ENCODE measurements at places on chromosomes 12 and 14.

- DNase-seq: no peak
Observed at GRCh38 chr14:104266631-104267575, 128.5 kb downstream of the KIF26A start.

DNA sequence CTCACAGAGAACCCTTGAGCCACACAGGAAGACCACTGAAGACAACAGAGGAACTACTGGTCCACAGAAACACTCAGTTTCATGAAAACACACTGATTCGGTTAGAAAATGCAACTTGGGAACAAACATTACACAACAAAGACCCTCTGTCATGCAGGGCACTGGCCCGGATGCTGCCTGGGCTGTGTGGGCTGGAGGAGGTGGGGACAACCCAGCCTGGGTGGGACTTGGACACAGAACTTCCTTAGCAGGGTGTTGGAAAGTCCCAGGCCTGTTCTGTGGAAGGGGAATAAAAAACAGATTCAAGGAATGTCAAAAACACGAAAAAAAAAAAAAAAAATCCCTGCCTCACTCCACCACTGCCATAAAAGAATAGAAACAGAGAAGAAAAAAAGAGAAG is 181.0 kb downstream of the MON2 start:
- no peak for DNase-seq

DNA sequence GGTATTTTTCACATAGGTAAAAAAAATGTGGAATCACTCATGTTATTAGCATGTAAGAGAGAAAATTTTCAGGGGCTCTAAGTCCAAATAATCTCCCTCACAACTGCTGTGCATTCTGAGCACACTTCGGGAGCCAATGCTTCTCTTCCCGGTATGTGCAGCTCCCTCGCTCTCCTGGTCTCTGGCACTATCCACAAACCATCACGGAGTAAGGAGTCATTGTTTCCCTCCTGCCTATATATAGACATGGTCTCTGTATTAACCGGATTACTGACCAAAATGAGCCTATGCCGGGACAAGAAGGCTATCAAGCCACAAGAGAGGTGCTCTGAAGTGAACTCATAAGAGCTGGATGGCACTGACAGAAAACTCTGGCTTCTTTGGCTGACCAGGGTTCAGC is 13.4 kb downstream of the HECTD4 start:
- no peak for DNase-seq

- DNase-seq: peak; percentile 72
Observed at GRCh38 chr12:13347241-13348043, 150.9 kb downstream of the EMP1 start.

DNA sequence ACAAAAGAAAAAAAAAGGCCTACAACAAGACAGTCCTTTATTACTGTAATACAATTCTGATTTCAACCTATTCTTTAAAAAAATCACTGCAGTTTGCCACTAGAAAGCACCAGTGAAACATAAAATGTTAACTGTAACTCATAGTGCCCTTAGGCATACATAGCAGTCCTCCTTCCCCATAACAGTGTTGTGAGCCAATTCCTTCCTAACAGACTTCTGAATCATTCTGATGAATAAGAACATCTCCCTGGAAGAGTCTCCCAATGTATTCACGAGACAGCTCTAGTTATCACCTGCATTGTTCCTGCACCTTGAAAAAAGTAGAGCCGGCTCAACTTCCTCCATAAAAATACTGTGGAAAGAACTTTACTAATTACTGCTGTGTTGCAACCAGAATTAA is 213.6 kb upstream of the FSCB start:
- peak; percentile 32 for DNase-seq

DNA sequence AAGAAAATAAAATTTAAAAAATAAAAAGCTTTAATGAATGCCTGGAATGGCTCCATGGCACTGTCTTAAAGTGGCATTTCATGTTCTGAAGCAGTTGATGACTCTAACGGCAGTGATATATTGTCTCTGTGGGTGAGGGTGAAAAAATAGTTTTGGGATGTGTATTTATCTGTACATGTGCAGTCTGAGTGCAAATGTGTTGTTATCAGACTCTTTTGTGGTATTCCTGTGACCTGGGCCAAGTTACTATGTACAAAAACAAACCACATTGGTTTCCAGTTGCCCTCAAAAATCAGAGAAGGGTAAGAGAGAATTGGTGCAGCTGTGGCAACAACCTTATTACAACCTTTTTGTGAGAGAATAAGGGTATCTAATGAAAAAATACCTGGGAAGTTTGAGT is 81.7 kb upstream of the CCDC91 start:
- no peak for DNase-seq

- peak; percentile 24 for DNase-seq
Observed at GRCh38 chr12:10142976-10143589, 13.1 kb upstream of the CLEC7A start.

DNA sequence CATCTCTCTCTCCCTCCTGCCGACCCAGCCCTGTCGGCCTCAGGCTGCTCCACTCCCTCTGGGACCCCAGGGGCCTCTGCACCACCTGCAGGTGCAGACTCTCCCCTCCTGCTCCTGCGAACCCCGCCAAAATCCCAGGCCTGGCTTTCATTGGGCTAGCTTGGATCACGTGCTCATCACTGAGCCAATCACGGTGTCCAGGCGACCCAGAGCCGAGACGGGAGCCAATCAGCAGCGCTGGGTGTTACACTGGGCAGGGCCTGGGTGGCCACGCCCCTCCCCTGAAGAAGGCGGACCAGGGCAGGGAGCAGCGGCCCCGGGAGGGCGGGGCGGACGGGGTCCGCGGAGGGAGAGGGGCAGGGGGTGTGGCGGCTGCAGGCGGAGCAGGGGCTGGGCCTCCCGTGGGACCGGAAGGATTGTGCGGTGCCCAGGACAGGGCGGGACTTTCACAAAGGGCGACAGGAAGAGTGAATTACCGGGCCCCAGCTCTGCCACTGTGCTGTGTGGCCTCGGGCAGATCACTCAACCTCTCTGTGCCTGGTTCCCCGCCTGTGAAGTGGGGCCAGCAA is 66.6 kb upstream of the FBRSL1 start:
- DNase-seq: no peak

DNA sequence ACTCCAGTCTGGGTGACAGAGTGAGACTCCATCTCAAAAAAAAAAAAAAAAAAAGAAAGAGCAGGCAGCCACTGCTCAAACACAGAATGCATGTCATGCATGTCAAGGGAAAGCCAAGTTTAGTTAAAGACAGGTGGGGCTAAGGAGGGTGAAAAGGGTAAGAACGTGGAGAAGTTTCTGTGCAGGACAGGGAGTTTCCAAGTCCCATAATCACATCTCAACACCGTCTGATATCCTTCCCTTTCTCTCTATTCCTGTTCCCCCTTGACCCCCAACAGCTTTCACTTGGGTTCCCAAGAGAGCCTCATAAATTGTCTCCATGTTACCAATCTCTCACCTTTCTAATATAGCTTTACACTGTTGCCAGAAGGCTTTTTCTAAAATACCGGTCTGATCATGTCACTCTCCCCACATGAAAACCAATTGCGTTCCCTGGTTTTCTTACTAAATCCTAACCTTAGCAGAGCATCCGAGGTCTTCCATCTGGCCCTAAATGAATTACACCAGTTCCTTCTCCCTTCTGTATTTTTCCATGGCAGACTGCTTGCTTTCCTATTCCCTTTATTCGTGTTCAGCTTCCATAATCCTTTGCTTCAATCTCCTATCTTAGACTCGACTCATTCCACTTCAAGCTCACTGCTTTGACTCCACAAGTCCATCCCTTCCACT is 37.0 kb downstream of the LIMA1 start:
- DNase-seq: no peak

- DNase-seq: peak; percentile 68
Observed at GRCh38 chr14:97977651-97978261, 1180.6 kb downstream of the VRK1 start.

DNA sequence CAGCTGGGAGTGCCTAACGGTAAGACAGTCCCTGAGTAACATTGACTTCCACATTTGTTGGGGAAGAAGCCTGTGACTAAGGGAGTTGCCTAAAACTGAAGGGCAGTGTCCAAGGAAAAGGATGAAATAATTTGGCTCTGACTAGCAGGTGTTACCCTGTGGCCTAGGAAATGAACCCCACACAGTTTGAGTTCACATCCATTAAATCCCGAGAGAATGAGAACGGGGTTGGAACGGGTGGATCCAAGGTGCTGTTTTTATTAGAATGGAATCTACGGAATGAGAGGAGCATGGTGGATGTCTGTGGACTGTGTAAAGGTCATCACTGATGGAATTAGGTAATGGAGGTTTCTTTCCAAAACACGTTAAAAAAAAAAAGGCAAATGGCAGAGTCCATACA is 324.0 kb downstream of the MED13L start:
- no peak for DNase-seq

GRCh38 chr12:80205960-80206359 is 106.6 kb downstream of the OTOGL start:
- no peak for DNase-seq

DNA sequence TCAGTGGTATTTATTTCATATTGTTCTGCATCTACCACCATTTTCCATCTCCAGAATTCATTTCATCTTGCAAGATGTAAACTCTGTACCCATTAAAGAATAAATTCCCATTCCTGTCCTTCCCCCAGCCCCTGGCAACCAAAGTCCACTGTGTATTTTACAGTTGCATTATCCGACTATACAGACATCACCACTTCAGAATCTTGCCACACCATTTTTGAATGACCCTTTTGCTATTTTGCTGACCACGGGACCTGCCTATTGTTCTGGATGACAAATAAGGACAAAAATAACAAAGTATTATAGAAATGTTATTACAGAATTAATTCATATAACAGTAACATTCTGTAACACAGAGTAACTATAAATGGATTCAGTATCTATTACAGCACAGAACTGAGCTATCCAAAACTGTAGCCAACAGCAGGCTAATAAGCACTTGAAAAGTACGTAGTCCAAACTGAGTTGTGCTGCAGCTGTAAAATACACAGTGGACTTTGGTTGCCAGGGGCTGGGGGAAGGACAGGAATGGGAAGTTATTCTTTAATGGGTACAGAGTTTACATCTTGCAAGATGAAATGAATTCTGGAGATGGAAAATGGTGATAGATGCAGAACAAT is 61.3 kb downstream of the CDK17 start:
- DNase-seq: no peak

GRCh38 chr14:22822016-22822570 is 6.9 kb upstream of the SLC7A7 start:
- DNase-seq: no peak

- DNase-seq: no peak
Observed at GRCh38 chr14:74595006-74595735, 16.9 kb downstream of the LTBP2 start.

- peak; percentile 73 for DNase-seq
Observed at GRCh38 chr14:73612339-73613045, at the start of gene ACOT6. Gene ACOT6, plus strand, starts transcription at chr14:73612517. Its CDS starts 55 bp downstream, at chr14:73612572.

- DNase-seq: no peak
Observed at GRCh38 chr14:33454707-33455106, 496.2 kb downstream of the EGLN3 start.

DNA sequence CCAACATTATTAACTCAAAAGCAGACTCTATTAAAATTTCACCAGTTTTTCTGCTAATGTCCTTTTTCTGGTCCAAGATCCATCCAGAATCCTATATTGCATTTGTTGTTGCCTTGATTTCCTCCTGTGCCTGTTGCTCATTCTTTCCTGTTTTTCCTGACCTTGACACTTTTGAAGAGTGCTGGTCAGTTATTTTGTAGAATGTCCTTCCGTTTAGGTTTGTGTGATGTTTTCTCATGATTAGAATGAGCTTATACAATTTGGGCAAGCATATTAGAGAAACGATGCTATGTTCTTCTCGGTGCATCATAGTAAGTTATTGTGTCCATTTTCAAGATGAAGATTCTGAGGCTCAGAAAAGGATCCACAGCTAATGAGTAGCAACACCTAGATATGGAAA is 33.9 kb downstream of the PHLDA1 start:
- DNase-seq: no peak

- no peak for DNase-seq
Observed at GRCh38 chr14:92185559-92185958, 63.8 kb downstream of the CPSF2 start.

GRCh38 chr14:90519262-90519920 is 122.6 kb downstream of the CALM1 start:
- DNase-seq: no peak

DNA sequence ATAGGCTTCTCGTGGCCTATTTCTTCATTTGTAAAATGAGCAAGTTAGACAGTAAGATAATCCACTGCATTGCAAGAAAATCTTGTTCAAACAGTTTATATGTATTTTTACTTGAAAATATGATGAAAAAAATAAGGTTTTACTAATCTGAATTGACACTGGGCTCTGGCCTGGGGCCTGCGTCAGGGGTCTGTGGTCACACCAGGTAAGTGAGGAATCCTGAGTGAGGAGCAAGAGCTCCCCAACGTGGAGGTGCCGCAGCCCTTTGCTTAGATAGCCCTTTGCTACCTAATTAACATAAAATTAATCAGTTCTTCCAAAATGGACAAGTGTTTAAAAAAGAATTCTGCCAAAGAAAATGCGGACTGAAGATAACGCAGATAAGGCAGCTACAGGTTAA is 39.1 kb upstream of the STAB2 start:
- DNase-seq: no peak

DNA sequence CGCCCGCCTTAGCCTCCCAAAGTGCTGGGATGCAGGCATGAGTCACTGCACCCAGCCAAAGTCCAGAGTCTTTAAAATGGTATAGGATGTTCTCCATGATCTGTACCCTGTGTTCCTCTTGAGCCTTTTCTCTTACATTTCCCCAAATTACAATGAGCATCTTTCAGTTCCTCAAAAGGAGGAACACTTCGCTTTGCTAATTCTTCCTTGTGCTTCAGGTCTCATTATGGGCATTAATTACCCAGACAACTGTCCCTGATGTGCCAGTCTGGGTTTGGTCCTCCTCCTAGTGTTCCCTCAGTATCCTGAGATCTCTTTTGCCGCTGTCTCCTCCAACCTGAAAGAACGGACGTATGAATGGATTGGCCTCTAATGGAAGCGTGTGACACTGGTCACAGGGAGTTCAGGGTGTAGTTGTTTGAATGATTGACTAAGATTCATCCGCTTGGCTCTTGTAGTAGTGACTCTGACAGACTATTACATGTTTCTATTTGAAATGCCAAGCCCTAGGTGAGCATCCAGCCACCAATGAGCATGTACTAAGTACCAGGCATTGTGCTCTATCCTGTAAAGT is 8.2 kb downstream of the PRKCH start:
- no peak for DNase-seq

- DNase-seq: no peak
Observed at GRCh38 chr14:80958939-80959338, 3.5 kb downstream of the TSHR start.

DNA sequence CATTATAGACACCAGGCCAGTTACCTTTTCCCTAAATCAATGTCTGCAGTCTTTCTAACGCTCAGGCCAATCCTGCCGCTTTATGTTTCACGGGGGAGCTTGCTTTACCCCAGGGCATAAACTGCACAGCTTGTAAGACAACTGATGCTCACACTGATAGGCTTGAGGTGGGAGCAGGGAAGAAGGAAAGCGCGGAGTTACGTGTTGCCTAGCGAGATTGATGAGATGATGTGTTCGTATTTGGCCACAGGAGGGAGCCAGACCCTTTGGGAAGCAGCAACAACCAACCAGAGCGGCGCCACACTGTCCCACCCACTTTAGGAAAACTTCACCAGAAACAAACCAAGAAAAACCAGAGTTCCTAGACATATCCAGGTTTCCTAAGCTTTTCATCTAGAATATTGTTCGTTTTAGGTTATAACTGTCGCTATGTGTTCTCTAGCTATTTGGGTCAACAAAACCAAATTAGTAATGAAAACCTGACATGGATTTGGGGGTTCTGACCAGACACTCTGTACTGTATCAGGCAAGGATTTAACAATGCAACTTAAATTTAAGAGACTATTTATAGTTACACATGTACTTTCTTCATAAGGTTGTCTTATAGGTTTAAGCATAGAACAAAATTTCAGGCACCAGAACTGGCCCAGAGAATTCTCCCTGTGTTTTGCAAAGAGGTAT is 2.4 kb downstream of the IL26 start:
- DNase-seq: peak; percentile 93
